ENCODE measurements at places on chromosomes 2 and 18. TPM values are rescaled to one million over a fixed set of nuclear protein-coding genes. Genes with fewer than 3 reads are reported as not detected.

Gene IGFBP5
- total RNA-seq: 499 TPM

Gene ANKRD36
- total RNA-seq: 94.4 TPM

Gene IGFBP2
- total RNA-seq: 336 TPM

Gene SOX11
- total RNA-seq: 15.8 TPM

Gene RBFA
- 31.6 TPM for total RNA-seq

Gene CYP27C1
- total RNA-seq: 4.4 TPM

Gene CNDP1
- not detected for total RNA-seq

Gene GREB1L
- total RNA-seq: 6.8 TPM

Gene C2orf81
- total RNA-seq: 1.0 TPM

Gene CCDC178
- not detected for total RNA-seq

Gene NYAP2
- 0.10 TPM for total RNA-seq

Gene ABCG5
- total RNA-seq: not detected

Gene MALT1
- 22.2 TPM for total RNA-seq

Gene SPDYA
- 4.2 TPM for total RNA-seq

Gene CHRND
- total RNA-seq: 34.2 TPM

Gene ADD2
- 2.8 TPM for total RNA-seq

Gene FN1
- 717 TPM for total RNA-seq

Gene PROKR1
- total RNA-seq: 1.0 TPM

Gene KRTCAP3
- 6.2 TPM for total RNA-seq

Gene TUBA3E
- not detected for total RNA-seq

Measured in tongue (tissue), 3 donors.